ENCODE measurements at places on chromosomes 7 and 10.

DNA sequence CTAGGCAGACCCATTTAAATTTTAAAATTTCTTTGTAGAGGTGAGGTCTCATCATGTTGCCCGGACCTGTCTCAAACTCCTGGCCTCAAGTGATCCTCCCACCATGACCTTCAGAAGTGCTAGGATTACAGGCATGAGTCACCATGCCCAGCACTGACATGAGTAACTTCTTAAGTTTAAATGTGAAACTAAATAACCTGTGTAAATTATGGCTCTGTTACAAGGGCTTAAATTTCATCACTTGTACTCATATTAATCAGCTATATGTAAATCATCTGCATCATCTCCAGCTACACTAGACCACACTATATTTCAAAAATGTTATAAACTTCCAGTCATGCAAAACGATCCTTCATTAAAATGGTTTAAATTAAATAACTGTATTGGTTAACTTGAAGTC, 56.1 kb downstream of the ATAD1 start:
- DNase-seq: peak; percentile 86

DNA sequence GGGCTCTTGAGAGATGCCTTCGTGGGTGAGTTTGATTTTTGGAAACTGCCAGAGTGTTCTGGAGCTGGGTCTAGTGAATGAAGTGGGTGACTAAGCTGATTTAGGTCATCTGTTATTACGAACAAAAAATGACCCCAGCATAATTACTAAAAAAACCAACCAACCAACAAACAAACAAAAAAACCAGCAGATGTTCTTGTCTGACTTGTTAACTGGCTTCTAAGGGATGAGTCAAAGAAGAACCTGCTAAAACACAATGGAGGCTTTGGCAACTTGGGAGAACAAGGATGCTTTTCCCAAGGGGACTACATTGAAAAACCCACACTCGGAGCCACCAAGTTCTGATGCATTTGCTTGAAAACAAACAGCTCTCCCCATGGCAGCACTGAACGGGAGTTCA, 11.5 kb downstream of the TACR2 start:
- DNase-seq: no peak

DNA sequence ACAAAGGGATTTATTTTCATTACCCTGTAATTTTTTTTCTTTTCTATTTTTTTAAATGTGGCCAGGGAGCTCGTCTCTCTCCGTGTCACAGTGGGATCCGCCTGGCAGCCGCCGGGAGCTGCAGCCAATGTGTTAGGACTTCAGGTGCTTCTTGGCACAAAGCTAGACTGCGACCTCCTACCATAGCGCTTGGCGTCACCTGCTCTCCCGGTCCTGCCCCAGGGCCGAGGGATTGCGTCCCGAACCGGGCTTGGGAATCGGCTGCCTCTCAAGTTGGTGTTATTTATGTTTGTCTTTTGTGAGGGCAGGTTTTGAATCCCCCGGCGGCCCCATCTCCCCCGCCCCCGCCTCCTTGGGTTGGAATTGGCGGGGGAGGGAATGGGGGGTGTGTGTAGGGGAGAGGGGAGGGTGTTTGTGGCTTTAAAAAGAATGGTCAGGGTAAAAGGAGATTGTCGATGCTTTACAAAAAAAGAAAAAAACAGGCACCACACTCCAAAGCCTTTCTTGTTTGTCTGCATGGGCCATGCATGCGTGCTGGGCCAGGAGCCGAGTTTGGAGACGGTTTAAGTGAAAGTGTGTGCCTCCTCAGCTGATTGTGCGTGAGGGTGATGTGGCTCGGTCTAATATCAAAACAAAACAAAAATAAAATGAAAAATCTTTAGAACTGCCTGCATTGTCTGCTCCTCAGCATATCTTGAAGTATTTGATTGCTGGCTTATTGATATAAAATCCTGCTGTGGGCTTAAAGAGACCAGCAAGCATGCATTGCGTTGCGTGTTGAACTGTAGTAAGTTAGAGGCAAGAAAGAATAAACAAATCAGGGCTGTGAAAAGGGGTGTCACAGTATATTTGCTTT, 1.2 kb downstream of the PPP1R9A start:
- peak; percentile 28 for DNase-seq

DNA sequence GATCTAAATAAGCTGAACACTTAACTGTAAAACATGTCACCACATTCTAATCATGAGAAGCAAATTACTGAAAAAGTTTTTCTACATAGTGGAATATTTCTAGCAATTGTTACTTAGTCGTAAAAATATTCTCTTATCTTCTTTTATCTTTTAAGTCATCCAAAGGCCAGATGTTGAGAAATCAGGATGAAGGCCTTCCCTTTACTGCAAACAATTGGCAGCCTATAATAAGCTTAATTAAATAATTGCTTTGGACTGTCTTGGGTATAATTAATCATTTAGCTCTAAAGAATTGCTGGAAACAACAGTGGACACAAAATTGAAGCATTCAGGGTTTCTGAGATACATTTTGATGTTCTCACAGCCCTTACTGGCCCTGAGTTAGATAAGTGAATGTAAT, 226.5 kb downstream of the FANK1 start:
- DNase-seq: no peak

DNA sequence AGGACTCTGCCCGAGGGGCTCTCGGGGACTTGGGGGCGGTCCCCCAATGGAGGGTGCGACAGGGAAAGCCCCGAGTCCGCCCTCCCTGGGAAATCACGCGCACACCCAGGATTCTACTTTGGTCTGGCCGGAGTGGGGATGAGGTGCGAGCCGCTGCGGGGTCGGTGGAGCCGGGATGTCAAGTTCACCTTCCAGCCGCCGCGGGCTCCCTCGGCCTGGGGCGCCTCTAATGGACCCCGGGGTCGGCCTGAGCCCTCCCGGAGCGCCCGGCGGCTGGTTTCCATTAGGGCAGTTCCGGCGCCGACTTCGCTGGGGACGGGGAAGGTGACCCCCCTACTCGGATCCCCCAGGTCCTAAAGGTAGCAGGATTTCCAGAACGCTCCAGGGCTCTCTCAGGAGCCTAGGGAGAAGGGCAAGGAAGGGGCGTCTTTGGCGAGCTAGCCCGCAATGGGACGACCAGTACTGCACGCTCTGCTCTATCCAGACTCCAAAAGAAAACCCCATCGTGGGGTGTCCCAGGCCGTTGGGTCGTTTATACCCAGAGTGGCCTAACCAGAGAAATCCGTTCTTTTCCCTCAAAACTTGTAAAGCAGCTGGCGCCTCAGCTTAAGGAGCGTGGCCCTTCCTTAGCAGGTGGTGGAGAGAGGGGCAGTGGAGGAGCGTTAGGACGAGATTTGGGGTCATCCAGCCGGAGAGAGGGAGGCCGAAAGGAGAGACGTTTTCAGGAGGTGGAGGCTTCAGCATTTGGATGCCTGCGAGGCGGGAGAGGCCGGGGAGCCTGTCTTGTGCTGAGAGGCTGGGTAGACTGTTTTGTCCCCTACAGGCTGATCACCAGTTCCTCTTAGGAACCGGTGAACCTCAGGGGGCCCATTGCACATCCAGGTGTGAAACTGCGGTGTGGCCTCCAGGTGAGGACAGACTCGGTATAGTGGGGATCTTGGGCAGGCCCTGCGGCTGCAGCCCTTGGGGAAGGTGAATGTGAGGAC, 860 bp upstream of the WDR86 start:
- no peak for DNase-seq
